ENCODE measurements at places on chromosomes 5 and 9.

DNA sequence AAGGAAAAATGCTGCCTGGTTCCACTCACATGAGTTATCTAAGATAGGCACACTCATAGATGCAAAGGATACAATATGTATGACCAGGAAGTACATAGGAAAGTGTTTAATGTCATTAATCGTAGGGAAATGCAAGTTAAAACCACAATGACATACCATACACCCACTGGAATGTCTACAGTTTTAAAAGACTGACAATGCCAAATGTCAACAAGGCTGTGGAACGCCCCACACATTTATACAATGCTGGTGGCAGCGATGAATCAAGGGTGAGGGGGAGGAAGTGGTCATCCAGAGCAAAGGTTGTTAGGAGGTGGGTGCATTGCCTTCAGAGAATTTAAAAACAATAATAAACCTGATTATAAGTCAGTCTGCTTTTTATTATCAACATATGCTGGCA, 437.8 kb downstream of the ARHGEF28 start:
- DNase-seq: peak; percentile 26

DNA sequence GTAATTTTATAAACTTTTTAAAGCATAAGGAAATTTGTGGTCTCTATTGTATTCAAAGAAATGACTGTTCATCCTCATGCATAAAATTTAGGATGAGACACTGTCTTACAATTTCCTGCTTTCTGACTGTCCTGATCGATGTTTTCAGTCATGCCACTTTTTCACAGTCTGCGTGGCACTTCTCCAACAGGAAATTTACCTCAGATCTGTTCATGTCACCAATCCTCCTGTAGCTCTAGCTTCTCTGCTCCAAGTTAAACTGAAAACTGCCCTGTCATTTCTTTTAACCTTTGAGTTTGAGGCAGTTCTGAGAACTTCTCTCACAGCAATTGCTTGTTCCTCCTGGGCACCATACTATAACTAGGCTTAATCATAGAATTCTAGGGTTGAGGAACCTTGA, 455.1 kb downstream of the EFNA5 start:
- no peak for DNase-seq

DNA sequence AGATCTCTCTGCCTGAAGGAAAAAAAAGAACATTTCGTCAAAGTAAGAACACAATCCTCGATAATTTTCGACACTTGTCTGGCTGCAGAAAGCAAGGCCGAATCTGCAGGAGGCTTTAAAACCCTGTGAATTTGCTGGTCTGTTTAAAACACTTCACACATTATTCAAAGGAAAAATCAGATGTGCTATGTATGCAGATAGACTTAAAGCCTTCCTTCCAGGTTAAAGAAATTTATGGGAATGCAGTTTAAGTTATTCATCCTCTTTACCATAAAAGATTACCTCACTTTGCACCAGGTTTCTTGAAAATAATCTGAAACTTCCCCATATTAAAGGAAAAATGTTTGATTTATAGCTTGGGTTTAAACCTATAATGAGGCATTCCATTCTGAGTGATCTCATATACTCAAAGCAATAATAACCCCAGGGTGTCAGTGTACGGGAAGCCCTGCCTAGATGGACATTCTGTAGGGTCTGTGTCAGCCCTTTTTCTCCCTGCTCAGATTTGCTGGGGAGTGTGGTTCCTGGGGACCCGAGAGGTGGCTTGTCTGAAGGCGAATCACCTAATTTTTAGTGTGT, 323.5 kb upstream of the SLC24A2 start:
- no peak for DNase-seq

DNA sequence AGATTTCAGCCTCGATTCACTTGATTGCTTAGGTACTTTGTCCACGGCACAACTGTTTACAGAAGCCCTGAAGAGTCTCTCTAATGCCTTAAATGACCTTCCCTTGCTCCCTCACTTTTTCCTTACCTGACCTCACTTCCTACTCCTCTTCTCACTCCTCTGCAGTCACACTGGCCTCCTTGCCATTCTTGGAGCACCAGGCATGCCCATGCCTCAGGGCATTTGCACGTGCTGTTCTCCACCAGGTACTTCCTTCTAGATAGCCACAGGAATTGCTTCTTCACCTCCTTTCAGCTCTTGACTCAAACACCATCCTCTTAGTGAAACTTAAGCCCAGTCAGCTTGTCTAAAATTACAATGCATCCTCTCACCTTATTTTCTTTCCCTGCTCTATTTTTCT, 52.4 kb upstream of the TRAF1 start:
- DNase-seq: no peak

DNA sequence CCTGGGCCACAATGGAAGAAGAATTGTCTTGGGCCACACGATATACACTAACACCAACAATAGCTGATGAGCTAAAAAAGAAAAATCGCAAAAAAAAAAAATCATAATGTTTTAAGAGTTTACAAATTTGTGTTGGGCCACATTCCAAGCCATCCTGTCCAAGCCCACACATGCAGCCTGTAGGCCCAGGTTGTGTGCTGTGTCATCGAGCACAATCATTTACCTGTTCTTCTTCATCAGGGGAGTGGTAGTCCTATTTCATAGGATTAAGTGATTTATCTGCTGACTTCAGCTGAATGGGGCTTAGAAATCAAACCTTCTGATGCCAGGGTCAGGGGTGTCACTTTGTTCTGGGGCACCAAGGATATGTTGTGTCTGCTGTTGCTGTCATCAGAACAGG, 44.6 kb upstream of the ELL2 start:
- no peak for DNase-seq

DNA sequence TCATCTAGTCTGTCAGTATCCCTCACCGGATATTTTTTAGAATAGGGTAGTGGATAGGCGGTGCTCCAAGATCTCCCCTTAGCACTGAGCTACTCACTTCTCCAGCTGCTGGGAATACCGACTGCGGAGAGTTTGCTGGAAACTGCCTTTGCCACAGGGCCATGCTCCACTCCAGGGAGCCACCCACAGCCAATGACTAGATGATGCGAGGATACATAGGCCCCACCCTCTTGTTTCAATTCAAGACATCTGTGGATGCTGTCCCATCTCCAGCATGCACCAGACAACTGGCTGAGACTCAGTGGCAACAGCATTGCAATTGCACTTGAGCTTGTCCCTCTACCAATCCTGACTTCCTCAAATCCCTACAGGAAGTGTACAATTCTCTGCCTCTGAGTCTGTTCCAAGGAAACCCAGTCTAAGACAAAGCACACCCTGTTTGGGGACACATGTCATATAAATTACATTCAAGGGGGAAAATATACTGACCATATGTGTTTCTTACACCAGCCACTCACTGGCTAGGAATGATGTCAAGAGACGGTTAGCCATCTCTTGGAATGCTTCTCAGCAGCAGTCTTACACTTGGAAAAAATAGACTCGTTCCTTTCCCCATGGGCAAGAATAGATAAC, 312.6 kb upstream of the KIF2A start:
- no peak for DNase-seq

- DNase-seq: no peak
These were observed 421.5 kb downstream of the KIAA0825 start for GRCh38 chr5:94196953-94197352.

DNA sequence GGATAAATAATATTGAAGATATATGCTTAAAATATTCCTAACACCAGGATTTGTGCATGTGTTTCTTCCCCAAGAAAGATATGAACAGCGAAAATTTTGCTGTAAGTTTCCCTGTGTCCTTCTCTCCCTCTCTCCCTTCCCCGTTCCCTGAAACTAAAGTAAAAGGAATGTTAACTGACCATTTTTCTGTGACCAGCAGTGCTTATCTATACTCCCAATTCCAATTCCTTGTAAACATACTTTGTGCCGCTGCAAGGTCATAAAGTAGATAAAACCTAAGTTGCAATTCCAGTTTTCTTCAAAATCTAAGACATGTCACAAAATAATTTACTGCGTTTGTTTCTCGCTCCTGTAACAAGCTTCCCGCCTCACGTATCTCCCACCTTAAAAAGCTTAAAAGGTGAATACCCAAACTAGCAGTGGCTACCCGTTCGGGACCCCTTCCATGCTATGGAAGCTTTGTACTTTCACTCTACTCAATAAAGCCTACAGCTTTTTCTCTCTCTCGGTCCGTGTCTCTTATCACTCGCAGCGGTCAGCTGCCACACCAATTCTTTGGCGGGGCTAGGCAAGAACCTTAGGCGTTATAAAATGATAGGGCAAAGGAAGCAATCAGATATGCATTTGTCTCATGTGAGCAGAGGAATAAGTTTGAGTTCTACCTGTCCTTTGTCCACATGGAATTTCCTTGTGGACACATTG, 1798.0 kb downstream of the EFNA5 start:
- no peak for DNase-seq

GRCh38 chr9:88680041-88680440, 145.1 kb downstream of the NXNL2 start:
- no peak for DNase-seq

- DNase-seq: no peak
These were observed 526.9 kb downstream of the BNC2 start for GRCh38 chr9:16343249-16344237.

DNA sequence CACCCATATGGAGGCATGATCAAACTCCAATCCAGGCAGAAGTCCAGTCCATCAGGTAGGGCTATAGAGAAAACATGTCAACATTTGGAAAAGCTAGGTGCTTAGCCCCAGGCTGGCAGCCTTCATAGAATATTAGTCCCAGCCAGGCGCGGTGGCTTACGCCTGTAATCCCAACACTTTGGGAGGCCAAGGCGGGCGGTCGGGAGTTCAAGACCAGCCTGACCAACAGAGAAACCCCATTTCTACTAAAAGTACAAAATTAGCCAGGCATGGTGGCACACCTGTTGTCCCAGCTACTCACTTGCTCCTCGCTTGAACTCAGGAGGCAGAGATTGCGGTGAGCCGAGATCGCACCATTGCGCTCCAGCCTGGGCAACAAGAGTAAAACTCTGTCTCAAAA, 285.7 kb downstream of the MARCHF11 start:
- DNase-seq: no peak

DNA sequence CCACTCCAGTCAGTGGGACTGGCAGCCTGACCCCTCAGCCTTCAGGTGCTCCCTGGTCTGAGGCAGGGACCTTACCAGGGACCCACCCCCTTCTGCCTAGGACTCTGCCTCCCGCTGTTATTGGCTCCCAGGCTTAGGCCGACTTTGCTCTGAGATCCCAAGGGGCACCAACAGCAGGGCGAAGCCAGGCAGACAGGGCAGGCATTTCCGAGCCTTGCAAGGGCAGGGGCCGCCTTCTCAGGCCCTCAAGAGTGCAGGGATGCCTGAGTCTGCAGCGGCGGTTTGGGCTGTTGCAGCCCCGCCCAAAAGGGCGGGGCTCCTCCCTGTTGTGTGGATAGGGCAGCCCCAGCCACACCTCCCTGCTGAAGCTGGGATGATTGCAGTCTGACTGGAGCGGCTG, 644.6 kb downstream of the PRR16 start:
- DNase-seq: no peak

DNA sequence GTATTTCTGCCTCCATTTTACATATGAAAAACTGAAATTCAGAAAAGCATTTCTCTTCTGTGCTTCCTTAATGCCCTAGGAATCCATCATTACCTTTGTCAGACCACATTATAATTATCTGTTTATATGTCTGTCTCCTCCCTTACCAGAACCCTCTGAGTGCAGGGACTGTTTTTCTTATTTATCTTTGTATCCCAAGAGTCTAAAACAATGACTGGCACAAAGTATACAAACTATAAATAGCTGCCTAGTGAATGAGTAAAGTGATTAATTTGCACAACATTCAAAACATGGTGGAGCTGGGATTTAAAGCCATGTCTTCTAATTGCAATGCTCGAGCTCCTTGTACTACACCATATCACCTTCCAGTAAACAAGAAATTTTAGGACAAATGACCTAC, 49.3 kb upstream of the HK3 start:
- DNase-seq: no peak

- peak; percentile 97 for DNase-seq
These were observed 229.5 kb upstream of the PAPPA start for GRCh38 chr9:115923903-115924668.

GRCh38 chr9:6015278-6016157, at the start of gene RANBP6:
RANBP6 (minus strand) TSS chr9:6015624; CDS start chr9:6015607, 17 bp downstream.
- peak; percentile 39 for DNase-seq

DNA sequence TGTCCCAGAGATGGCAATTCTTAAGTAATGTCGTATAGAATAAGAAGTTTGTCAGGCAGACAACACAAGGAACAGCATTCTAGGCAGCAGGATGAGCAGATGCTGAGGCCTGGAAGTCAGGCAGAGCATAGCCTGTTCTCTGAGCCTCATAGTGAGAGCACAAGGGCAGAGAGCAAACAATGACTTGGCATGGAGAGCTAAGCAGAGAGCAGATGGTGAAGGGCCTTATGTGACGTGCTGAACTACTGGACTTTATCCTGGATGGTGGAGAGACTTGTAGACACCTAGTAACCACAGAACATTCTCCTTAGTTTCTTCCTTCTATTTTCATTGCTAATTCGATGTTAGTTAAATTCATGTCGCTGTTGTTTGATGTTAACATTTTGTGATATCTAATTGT, 60.1 kb downstream of the KCTD16 start:
- no peak for DNase-seq

- DNase-seq: no peak
These were observed 529.1 kb upstream of the BRINP1 start for GRCh38 chr9:119898316-119898715.

DNA sequence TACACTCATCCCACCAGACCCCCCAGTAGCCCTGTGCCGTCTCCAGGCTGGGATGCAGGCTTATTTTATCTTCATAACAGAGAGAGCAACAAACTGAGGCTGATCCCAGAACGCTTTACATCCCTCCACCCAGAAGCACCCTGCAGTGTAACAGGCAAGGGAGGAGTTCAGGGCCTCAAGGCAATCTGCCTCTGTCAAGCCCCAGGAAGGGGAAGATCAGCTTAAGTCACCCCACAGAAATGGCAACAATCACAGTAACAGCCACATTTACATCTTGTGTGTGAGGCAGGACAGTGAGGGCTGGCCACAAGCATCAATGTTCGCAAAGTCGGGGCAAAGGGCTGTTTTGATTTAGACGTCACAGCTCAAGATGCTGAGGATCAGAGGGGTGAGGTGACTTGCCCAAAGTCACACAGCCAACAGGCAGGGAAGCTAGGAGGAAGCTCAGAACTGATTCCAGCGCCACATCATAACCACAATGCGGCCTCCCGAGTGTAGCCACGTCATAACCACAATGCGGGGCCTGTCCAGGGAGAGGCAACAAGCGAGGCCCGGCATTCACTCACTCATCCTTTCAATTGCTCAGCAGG, 14.4 kb downstream of the STK10 start:
- no peak for DNase-seq

- no peak for DNase-seq
These were observed 7.2 kb downstream of the PTBP3 start for GRCh38 chr9:112326194-112326593.

DNA sequence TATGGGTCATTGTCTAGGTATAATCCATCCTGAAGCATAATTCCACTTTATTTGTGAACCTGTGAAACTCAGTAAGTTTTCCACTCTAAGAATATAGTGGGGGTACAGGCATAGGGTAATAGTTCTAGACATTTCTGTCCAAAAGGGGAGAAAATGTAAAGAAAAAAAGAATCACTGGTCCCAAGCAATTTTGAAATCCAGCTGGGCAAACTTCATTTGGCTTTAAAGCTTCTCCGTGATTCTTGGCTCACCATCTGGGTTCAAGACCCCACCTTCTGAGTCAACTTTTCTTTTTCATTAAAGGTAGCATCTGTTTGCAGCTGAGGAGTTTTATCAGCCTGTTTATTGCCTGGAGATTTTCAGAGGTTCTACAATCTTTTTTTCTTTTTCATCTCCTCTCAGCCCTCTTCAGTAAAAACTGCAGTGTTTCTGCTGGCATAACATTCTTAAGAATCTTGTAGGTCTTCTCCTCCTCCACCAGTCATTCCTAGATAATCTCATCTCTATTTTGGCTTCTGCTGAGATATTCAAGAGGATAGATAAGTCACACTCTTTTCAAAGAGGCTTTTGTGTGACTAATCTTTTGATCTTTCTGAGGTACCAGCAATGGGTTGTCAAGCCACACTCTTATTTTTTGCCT, 126.1 kb upstream of the PITX1 start:
- no peak for DNase-seq
